ENCODE measurements at places on chromosomes 7 and 10. TPM values are rescaled to one million over a fixed set of nuclear protein-coding genes. Genes with fewer than 3 reads are reported as not detected.
A peak's percentile ranks its signal among the peaks of the same experiment; 100 is the strongest.

DNA sequence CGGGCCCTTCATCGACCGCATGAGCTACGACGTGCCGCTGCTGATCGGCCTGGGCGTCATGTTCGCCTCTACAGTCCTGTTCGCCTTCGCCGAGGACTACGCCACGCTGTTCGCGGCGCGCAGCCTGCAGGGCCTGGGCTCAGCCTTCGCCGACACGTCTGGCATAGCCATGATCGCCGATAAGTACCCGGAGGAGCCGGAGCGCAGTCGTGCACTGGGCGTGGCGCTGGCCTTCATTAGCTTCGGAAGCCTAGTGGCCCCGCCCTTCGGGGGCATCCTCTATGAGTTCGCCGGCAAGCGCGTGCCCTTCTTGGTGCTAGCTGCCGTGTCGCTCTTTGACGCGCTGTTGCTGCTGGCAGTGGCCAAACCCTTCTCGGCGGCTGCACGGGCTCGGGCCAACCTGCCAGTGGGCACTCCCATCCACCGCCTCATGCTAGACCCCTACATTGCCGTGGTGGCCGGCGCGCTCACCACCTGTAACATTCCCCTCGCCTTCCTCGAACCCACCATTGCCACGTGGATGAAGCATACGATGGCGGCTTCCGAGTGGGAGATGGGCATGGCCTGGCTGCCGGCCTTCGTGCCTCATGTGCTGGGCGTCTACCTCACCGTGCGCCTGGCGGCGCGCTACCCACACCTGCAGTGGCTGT lies 1.2 kb downstream of the SLC18A3 start:
- DNase-seq, result peak; percentile 78

COL17A1 gene
- total RNA-seq, result 1.9 TPM

DNA sequence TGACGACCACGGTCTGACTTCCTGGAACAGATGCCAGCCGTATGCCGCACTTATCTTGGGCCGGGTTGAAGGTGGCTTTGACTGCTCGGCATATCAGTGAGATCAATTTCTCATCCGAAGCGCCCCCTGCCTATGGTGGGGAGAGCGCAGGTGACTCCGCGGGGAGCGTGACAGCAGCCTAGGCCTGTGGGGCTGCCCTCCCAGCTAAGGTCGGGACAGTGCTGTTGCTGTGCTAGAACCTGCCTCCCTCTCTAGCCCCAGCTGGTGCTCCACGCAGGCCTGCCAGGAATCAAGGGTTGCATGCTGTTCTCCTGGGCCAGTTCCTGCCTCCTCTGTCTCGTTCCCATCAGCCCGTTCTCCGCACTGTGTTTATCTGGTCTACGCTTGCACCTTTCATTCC lies 49.8 kb downstream of the PODXL start:
- DNase-seq, result no peak

- no peak for DNase-seq
Observed at GRCh38 chr7:22476824-22477223, 23.2 kb downstream of the STEAP1B start.

DNA sequence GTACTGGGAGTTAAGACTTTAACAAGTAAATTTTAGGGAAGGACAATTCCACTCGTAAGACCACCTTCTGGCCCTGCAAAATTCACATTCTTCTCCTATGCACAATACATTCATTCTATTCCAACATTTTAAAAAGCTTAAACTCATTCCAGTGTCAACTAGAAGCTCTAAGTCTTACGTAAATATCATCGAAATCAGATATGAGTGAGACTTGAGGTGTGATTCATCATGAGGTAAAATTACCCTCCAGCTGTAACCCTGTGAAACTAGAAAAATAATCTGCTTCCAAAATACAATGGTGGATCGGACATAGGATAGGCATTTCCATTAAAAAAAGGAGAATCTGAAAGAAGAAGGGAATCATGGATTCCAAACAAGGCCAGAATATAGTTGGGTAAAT lies 370.3 kb downstream of the CDC14C start:
- no peak for DNase-seq

HYAL4 gene
- total RNA-seq, result not detected

PLAU gene
- total RNA-seq, result 15.0 TPM

GRID2IP gene
- 1.7 TPM for total RNA-seq

NEUROG3 gene
- not detected for total RNA-seq

DNA sequence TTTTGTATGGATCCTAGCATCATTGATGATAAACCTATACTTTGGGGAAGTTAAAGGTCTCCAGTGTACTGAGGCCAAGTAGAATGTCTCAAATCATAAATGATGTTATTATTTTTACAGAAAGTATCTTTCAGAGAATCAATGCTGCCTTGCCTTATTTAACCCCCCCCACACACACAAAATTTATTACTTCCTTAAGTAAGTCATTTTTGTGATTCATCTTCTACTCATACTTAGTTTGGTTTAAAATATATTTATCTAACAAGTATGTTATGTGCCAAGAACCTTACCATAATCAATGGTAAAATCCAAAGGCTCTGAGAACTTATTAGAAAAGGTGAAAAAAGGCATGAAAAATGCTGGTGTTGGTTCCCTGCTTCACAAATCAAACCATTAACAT lies 18.8 kb upstream of the CLDN12 start:
- DNase-seq, result no peak

- DNase-seq, result no peak
Observed at GRCh38 chr7:54769203-54769602, 10.2 kb upstream of the SEC61G start.

DNA sequence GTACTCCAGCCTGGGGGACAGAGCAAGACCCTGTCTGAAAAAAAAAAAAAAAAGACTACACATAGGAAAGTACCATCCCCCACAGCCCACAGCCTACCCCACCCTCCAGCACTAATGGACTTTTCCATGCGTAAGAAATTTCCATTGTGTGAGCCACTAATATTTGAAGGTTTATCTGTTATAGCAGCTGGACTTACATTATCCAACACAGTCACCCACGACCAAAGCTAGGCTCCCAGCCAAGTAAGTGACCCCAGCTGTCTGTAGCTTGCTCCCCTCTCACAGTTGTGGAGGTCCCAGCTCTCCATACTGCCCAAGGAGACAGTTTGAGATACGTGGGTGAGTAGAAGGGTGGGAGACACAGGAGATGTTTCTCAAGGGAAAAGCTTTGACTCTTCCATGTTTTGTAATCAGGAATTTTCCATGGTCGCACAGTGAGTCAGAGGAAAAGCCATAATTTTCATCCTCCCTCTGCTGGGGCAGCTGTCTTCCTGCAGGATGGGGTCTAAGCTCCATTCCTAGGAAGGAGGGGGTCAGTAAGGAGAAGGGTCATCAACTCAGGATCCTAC lies 57.4 kb downstream of the CAV1 start:
- DNase-seq, result no peak

DNA sequence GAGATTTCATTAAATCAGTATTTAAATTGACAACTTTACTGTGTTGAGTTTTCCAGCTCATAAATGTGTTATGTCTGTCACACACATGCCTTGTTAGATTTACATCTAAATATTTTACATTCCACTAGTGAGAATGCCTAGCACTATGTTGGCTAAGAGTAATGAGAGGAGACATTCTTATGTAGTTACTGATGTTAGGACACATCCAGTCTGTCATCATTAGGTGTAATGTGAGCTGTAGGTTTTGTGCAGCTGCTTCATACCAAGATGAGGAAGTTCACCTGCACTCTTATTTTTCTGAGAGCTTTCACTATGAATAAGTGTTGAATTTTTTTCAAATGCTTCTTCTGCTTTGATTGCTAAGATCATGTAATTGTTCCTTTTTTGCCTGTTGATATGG lies 218.0 kb upstream of the IGFBP3 start:
- DNase-seq, result no peak

DNA sequence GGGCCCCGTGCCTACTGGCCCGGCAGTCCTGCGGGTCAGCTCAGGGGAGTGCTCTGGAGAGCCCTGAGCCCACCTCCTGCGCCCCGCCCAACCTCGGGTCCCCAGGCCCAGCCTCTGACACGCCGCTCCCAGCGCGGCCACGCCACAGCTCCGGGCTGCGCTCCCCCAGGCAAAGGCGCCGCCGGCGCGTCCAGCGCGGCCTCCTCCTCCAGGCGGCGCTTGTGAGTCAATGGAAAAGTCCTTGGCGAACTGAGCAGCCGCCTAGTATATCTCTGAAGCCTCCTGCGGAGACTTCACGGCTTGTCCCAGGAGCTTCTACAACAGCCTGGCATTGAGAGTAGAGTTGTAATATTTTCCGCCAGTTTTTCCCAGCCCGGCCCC lies 29.5 kb upstream of the BMS1 start:
- DNase-seq, result peak; percentile 92

ZNF239 gene
- total RNA-seq, result 16.2 TPM
